ENCODE measurements at places on chromosomes 7 and 10. TPM values are rescaled to one million over a fixed set of nuclear protein-coding genes. Genes with fewer than 3 reads are reported as not detected.

PRR15 gene
- not detected for total RNA-seq

SLC35G1 gene
- 5.6 TPM for total RNA-seq

DNA sequence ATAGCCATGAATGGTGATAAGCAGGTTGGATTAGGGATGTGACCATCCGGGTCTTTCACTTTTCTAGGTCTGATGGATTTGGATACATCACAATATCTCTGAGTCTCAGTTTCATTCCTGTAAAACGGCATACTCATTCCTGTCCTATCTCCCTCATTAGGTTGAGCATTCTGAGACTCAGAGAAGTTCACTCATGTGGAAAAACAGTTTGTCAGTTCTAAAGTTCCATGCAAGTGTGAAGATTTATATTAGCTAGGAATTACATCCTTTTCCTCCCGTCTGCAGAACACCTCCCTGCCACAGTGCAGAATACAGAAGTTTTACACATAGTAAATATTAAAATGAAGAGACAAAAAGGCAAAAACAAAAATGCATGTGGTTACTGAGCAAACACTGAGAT lies 94.2 kb upstream of the SLC25A13 start:
- no peak for DNase-seq

DNA sequence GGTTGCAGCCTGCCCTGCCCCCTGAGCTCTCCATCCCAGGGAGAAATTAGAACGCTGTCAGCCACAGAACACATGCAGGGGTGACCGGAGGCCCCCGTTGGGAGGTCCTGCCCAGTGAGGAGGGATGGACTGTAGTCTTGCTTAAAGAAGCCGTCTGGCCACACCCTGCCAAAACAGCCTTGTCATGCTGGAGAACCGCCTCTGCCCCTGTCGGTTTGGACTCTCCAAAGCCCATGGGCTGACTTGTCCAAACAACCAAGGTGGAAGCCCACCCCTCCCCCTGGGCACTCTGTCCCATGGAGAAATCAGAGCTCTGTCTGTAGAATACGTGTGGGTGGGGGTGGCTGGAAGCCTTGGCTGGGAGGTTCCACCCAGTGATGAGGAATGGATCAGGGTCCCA lies 12.7 kb upstream of the TBATA start:
- no peak for DNase-seq
